Stimulated activated CD4-positive, alpha-beta T cell treated with anti-CD3 and anti-CD28 coated beads, Interleukin-1b, Interleukin-23, amount 100 ng/mL, for 1 hour (primary cell): ENCODE measurements at places on chromosomes 4 and X.

- DNase-seq, result no peak
These were observed 63.1 kb upstream of the GRPR start for GRCh38 chrX:16060252-16060651.

- DNase-seq, result no peak
These were observed 2.8 kb downstream of the NKX6-1 start for GRCh38 chr4:84496331-84496705.

GRCh38 chr4:99389606-99390005 is 37.1 kb upstream of the ADH1C start:
- DNase-seq, result no peak

DNA sequence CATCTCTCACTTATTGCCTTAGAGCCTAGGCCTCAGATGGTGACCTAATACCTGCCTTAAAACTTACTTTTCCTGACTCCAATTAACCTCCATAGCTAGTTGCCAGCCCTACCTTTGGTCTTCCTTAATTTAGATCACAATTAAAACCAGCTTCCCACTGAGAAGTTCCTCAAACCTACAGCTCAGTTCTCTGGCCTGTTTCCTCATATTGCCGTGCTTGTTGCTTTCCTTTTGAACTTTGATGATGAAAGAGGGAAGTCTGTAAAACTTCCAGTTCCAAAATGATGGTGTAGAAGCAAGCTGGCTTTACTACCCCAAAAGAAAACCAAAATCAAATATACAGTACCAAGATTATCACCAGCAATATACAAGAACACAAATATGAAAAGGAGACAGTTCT is 28.9 kb upstream of the CAMK2D start:
- no peak for DNase-seq

DNA sequence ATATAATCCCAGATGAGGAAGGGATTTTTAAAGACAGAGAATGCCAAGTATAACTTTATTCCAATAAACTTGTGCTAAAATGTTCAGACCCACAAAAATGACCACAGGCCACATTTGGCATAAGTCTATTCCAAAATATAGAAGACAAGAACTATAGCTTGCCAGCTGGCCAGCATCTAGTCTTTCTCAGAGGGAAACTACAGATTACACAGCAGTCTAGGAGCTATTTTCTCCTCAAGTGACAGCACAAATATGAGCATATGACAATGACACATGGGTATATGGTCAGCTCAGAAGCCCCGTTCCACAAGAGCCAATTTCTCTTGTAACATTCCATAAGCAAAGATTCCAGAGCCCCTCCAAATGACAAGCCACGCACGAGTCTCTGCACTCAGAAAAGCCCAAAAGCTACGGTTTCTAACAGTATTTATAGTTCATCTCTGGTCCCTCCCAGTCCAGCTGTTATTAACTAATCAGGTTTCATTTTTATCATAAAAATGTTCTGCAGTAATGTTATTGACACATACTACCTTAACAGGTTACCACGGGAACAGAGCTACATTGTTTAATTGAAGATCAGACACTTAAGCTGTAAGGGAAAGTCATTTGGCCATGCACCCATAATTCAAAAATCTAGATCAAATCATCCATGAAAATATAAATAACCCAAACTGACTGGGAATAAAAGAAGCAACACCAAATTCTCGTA is 70.3 kb downstream of the RAB28 start:
- DNase-seq, result no peak

DNA sequence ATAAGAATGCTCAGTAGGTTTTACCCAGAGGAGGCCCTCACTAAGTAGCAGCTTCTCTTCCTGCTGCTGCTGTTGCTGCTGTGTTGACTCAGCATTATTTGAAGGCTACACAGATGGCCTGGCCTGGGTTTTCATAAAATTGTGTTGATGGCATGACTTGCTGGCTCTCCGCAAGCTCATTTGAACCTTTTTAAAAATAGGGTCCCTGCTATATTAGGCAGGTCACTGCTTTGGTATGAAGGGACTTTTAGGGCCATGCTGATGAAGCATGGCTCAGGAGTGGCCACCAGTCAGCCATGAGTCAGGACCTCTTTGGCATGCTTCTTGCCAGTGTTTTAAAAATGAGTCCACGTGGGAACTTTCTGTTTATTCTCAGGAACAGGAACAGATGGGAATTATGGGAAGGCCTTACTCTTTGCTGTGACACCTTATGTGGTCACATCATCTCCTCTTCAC is 128.7 kb downstream of the MID1IP1 start:
- DNase-seq, result no peak

GRCh38 chr4:87209182-87209581 is 11.2 kb downstream of the KLHL8 start:
- DNase-seq, result no peak

DNA sequence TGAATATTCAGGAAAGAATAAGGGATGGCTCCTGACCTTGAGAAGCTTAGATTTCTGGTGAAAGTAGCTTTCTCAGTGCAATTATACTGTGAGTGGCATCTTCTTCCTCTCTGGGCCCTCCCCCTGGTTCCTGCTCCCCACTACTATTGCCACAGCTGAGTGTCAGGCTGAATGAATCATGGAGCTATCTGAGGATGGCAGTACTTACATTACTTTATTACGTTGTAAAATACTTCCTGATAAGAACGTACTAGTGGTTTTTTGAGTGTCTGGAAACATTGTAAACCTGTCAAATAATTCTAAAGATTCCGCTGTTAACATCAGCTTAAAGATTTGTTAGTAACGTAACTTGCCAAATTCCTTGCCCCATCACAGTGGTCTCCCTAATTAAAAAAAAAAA is 36.2 kb downstream of the ARHGAP10 start:
- DNase-seq, result no peak

DNA sequence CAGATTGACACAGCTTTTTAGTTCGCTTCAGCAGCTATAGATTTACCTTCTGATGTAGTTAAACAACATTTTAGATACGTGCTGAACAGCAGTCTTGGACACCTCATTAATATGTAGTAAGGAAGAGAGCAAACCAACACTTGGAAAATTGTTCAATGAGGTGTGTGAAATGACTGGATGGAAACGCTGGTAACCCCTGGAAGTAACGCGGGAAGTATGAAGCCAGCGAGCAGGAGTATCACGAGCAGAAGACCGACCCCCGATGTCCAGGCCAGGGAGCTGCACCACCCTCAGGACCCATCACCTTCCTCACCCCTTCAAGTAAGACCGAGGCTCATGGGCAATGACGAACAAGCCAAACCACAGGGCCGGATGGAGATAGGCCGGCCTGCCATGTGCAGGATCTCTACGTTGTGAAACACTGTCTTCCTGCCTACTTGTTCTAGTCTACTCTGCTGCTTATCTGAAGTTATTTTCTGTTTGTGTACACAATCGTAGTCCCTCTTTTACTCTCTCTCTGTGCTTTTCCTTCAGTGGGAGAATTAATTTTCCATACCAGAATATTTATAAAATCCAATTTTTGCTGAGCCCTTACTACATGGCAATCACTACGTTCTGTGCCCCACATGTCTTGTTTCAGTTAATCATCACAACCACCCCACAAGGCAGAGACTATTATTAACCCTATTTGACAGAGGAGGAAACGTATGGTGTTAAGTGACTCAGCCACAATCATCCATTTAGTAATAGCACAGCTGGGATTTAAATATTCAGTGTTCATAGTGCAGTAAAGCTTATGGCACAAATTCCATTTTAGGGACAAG is 221.7 kb downstream of the APBB2 start:
- no peak for DNase-seq
